ENCODE measurements at places on chromosomes 16 and 17. TPM values are rescaled to one million over a fixed set of nuclear protein-coding genes. Genes with fewer than 3 reads are reported as not detected.
A peak's percentile ranks its signal among the peaks of the same experiment; 100 is the strongest.

FOXC2 gene
- 0.64 TPM for total RNA-seq

PSME3 gene
- total RNA-seq: 130 TPM

NEUROD2 gene
- not detected for total RNA-seq

ENGASE gene
- 9.0 TPM for total RNA-seq

SNF8 gene
- total RNA-seq: 61.3 TPM

RNF135 gene
- 8.6 TPM for total RNA-seq

KRTAP4-6 gene
- total RNA-seq: not detected

NPW gene
- total RNA-seq: 1.3 TPM

GSG1L2 gene
- not detected for total RNA-seq

PRSS36 gene
- total RNA-seq: under 0.01 TPM

HLF gene
- not detected for total RNA-seq

SHISA6 gene
- not detected for total RNA-seq

FBXW10 gene
- total RNA-seq: 0.32 TPM

DNA sequence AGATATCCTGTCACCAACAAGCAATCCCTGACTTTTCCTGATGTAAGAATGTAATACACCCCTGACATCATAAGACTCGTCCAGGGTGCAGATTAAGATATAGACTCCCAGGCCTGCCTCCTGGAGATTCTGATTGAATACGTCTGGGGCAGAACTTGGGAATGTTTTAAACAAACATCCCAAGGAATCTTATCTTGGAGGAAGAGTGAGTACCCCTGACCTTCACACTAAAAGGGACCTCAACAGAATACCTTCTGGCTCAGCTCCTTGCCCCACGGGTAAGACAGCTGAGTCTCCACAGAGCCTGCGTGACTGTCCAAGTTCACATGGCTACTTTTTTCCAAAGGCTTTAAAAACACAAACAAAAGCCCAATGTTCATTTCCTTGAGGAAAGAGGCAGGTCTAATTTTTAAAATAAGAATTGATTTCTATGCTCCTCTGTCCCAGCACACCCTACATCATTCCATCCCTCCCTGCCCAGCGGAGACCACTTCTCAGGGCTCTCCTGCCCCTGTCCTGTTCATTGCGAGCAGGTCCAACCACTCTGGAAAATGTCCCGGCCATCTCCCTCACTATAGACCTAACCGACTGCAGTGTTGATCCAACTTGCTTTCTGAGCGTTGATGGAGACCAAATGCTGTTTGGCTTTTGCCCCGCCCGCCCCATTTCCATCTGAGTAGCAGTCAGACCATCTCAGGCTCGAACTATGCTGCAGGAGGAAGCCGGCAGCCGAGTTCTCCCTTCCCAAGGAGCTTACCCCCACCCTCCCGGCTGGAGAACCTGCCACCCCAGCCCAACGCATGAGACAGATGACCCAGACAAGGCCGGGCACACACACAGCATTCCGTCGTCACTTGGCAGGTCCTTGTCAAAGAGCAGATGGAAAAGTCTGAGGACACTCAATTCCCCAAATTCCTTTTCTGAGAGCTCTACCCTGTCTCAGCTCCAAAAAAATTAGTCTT is 44.1 kb upstream of the MYH10 start:
- DNase-seq: peak; percentile 59

DNA sequence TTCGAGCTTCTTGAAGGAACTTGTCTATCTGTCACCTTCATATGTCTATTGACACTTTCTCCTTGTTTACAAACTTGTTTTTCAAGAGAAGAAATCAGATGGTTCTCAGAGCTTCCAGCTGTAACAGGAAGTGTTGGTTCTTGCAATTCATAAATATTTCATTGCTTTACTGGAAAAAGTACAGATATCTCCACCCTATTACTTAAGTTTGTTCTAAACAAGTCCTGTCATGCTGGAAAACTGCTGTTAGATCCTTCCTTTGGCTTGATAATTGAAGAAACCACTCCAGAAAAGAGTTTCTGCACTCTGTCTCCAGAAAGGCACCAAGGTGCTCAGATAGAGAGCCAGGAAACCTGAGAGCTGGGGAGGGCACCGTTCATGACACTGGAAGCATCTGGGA is 181.6 kb downstream of the DNAH9 start:
- no peak for DNase-seq

GRCh38 chr16:47927330-47927729 is 228.5 kb downstream of the ABCC12 start:
- DNase-seq: peak; percentile 3

GRCh38 chr17:28240688-28241340 is 78.2 kb upstream of the TMEM97 start:
- no peak for DNase-seq

DNA sequence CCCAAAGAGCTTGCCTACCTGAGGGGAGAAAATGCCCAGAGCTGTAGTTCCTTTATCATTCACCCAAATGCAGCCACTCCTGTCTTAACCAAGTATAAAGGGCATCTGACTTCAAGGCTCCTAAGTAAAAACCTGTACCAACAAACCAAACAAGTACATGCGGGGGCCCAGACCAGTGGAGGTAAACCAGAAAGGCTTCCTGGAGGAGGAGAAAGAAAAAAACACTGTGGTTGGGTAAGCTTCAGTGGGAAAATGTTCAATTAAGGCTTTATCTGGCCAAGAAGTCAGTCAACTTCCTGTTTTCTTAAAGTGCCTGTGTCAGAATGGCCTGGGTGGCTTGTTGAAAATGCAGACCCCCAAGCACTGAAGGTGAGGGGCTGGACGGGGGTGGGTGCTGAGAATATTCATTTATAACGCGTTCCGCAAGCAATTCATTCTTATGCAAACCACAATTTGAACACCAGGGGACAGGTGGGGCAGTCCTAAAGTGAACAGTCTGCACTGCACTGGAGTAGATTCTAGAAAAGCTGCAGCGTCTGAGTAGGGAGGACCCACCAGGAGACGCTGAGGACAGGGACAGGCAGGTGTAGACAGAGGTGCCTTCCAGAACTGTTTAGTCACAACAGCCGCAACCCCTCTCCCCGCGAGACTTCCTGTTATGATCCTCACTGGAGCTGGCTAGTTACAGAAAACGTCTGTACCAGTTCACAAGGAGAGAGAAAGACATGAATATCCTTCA is 467.1 kb downstream of the SOX9 start:
- peak; percentile 46 for DNase-seq

DNA sequence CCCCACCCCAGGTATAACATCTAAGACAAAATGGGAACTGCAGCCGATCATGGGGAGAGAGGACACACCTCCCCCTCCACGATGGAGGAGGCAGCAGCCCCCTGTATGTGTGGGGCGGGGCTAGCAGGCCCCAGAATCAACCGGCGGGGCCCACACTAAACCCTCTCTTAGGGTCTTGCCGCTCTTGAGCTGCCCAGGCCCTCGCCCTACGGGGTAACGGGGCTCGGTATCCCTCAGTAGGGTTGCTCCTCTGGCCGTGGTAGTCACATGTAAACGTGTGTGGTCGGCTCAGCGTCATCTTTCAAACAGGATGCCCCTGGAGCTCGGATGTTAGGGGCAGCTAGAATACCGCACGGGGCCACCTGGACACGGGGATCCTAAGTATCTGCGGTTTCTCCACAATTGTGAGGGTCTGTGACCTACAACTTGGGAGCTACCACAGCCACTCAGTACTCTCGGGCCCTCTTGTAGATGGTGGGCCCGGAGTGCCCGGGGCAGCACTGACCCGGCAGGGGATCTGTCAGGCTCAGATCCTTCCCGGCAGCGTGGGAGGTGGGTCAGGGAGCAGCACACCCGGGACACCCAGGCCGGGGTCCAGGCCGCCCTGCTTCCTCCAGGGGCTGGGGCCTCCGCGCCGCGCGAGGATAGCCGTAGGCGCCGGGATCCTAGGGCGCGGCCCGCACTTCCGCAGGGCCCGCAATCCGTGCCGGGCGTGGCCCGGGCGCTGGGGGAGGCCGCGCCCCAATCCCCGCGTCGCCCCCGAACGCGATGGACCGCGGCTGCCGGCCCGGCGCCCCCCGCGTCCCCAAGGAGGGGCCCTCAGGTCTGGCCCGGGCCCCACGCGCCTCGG is 781 bp downstream of the ARHGDIA start:
- peak; percentile 73 for DNase-seq

GRCh38 chr17:49498029-49498615 is 3.0 kb downstream of the NGFR start:
- no peak for DNase-seq

DNA sequence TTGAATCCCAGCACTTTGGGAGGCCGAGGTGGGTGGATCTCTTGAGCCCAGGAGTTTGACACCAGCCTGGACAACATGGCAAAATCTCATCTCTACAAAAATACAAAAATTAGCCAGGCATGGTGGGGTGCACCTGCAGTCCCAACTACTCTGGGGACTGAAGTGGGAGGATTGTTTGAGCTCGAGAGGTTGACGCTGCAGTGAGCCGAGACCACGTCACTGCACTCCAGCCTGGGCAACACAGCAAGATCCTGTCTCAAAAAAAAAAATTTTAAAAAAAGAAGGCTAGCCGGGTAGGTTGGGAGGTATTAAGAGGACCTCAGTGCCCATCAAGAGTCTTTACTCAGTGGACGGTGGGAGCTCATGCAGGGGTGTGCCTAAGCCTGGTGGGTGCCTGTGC is 3.8 kb upstream of the NPTX1 start:
- DNase-seq: no peak

DNA sequence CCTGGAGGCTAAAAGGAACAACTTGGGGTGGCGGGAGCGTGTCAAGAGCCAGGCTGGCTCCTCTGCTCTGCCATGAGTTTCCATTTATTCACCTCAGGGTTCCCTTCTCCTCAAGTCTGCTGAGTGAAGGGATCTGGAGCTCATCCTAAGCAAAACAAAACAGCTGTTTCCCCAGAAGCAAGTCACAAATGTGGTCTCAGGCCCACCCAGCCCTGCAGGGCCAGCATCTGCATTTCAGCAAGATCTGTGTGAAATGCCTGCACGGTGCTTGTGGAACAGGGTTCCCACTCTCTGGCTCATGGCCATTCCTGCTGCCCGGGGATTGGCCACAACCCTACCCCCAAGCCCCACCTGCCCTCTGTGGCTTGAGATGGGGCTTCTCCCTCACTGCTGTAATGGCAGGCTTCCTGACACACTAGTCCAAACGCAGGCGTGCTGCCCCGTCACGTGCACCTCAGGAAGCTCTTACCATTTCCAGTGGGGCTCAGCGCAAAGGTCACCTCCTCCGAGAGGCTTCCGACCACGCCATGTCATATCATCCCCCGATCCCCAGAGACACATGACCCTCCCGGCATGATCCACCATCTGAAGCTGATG is 2.3 kb downstream of the SLC38A8 start:
- no peak for DNase-seq

DNA sequence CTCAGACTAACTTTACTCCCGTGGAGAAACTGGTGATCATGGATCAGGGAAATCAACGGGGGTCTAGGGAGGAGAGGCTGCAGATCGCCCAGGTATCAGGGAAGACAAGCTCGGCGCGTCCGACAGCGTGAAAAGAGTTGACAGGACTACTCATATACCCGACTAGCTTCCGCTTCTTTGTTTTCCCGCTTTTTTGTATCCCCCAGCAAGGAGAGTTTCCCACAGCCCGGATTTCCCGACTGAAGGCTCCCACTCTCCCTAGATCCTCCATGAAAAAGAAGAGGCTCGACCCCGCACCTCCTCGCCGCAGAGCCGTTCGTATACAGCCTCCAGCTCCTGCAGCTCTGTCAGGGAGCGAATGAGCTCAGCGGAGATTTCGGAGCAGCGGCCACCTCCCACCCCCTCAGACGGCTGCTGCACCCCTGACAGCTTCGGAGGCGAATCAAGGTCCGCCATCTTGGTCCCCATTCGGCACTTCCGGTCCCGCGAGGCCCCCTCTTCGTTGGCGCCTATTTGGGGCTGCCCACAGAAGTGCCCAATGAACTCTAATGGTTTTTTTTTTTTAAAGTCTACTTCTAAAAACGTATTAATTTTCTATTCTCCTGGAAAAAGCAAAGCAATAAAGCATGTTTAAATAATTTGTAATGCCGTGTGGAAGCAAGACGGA is at the start of gene COG4:
TSS of gene COG4 (minus strand) at position 479 of the 667 bp plus-strand sequence. CDS start at position 468, 11 bp downstream.
- DNase-seq: peak; percentile 87

GRCh38 chr16:18959031-18959505 is 24.7 kb upstream of the TMC7 start:
- no peak for DNase-seq

- DNase-seq: no peak
These were observed 13.1 kb downstream of the DNAI2 start for GRCh38 chr17:74287031-74287602.

- peak; percentile 49 for DNase-seq
These were observed 50.7 kb downstream of the NUP93 start for GRCh38 chr16:56780646-56781045.

- DNase-seq: no peak
These were observed 56.5 kb upstream of the CLEC18A start for GRCh38 chr16:69894676-69895075.

- peak; percentile 69 for DNase-seq
These were observed 590 bp downstream of the TMEM219 start for GRCh38 chr16:29962344-29962994.

DNA sequence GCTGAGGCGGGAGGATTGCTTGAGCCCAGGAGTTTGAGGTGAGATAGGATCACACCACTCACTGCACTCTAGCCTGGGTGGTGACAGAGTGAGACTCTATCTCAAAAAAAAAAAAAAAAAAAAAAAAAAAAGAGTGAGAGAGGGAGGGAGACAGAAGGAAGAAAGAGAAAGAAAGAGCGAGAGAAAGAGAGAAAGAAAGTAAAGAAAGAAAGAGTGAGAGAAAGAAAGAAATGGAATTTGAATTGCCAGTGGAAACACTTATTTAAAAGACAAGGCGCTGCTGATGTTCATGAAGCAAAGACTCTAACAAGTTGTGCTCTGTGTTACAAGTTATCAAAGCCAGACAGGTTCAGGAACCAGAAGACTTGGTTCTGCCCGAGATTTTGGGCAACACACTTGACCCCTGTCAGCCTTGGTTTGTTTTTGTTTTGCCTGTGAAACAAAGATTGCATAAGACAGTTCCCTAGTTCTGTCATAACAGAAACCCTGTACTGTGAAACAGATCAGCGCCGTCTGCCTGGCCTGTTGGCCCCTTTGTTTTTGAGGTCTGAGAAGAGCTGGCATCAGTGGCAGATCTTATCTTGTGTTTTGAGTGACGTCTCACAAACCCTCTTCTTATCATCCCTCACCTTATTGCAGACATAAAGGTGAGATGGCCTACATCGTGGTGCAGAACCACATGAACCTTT is 55.4 kb upstream of the ENDOV start:
- peak; percentile 71 for DNase-seq

GRCh38 chr16:84788920-84789391 is 30.8 kb upstream of the CRISPLD2 start:
- DNase-seq: no peak
